Smooth muscle cell of the brain vasculature (primary cell): ENCODE measurements at places on chromosomes 7 and 10.

- no peak for DNase-seq
Measured at GRCh38 chr10:133350950-133351329, 3.8 kb downstream of the PRAP1 start.

- no peak for DNase-seq
Measured at GRCh38 chr7:35717013-35717412, 22.1 kb upstream of the HERPUD2 start.

- DNase-seq, result no peak
Measured at GRCh38 chr10:76546411-76546810, 1091.2 kb downstream of the KCNMA1 start.

DNA sequence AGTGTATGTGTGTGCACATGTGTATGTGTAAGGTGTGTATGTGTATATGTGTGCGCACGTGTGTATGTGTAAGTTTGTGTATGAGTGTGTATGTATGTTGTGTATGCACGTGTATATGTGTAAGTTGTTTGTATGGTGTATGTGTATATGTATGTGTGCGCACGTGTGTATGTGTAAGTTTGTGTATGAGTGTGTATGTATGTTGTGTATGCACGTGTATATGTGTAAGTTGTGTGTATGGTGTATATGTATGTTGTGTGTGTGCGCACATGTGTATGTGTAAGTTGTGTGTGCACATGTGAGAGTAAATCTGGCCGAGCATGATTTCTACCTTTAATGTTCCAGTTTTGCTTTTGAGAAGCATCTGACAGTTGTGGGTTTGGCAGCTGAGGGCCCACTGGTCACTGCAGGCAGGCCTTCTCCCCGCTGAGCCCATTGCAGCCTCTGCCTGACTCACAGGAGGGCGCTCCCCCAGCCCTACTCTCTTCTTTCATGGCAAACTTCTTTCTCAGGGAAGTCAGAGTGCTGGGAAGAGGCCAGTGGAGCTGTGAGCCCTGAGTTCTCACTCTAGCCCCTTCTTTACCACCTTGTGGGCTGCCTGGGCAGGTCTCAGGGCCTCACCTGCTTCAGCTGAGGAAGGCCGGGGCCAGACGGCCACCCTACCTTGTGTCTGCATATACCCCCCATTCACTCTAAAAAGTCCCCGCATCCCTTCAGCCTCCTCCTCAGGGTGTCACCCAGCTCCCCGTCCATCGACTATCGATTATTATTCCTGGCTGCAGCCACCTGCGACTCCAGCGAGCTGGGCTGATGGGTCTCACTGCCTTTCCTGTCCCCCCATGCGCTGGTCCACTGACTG is 11.2 kb downstream of the WDR86 start:
- DNase-seq, result no peak

GRCh38 chr7:511476-512145 is 8.0 kb downstream of the PDGFA start:
- no peak for DNase-seq

DNA sequence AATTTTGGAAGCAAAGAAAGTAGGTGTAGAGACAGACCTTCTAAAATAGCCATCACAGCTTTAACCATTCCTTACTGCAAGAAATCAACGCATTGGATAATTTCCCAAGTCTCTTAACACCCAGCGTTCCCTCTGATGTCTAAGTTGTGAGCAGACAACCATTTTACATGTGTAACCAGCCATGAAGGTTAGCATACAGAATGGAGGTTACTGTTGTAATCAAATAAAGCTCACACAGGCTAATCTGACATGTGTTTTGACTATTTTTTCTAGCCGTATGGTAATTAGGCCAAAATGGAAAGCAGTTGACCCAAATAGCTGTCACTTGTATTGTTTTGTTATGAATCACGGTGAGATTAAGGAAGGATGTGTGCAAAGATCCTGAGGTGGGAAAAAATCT is 336.4 kb downstream of the RNLS start:
- DNase-seq, result no peak

GRCh38 chr7:12111422-12112405 is 99.4 kb upstream of the TMEM106B start:
- no peak for DNase-seq
